ENCODE measurements at places on chromosomes 7 and 10. TPM values are rescaled to one million over a fixed set of nuclear protein-coding genes. Genes with fewer than 3 reads are reported as not detected.

DNA sequence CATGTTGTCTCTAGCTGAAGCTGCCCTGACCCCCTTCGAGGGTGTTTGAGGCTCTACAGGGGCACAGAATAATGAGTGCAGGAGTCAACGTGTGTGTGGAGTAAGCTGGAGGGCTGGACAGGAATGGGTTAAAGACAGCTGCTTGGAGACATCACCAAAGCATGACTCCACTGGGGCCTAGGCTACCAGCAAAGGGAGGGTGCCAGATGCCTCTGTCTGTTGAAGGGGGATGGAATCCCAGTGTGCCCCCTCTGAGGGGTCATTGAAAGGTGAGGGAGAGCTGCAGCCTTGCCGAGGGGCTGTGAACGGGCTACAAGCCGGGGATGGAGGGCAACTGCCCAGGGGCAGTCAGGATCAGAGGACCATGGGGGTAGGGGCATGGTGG lies 51.7 kb upstream of the PODXL start:
- no peak for DNase-seq

GRCh38 chr10:97180363-97180755 lies 5.4 kb downstream of the SLIT1 start:
- DNase-seq = no peak

- DNase-seq = no peak
These were observed 121.0 kb downstream of the EPC1 start for GRCh38 chr10:32225976-32226375.

- DNase-seq = no peak
These were observed 2.1 kb upstream of the IL6 start for GRCh38 chr7:22724861-22725260.

DNA sequence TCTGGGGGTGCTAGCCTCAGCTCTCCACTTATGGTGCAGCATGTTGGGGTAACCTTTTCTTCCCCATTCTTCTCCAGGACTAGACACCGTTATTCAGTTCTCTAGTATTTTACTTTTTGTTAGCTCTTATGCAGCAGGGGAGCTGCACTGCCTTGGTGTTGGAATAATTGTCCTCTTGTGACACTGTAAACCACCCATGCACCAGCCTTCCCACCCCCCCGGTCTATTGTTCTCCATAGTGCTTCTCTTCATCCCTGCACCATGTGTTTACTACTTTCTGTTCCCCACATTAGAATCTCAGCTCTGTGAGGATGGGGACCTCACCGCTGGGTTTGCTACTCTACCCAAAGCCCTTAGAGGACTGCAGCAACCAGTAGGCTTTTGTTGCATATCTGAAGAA lies 230.7 kb downstream of the RPS24 start:
- no peak for DNase-seq

DNA sequence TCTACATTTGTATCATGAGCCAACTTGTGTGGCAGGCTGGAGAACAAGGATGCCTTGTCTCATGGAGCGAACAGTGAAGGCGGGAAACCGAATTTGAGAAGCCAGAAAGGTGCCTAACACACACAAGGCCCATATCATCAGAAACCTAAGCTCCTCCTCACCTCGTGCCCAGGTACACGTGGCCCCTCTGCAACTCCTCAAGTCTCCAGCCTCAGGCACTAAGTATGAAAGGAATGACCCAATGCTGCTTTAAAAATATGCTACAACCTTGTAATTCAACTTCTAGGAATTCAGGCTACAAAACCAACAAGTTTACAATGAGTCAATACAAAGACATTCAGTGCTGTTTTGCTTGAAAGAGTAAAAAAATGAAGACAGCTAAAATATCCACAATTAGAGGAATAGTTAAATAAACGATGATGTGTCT lies 95.7 kb downstream of the CDK6 start:
- no peak for DNase-seq

The LLCFC1 gene
- 0.67 TPM for polyA plus RNA-seq
